H1 (cell line): ENCODE measurements at places on chromosomes 5 and 9. TPM values are rescaled to one million over a fixed set of nuclear protein-coding genes. Genes with fewer than 3 reads are reported as not detected.

CMYA5 gene
- total RNA-seq = 0.65 and 0.95 TPM in 2 replicates

BHMT2 gene
- total RNA-seq = not detected in 2 replicates

GRCh38 chr5:144844086-144844485 lies 673.4 kb downstream of the KCTD16 start:
- no peak for DNase-seq
- H3K36me3 ChIP-seq = no peaks in the 10 kb centered on the region
- H3K27me3 ChIP-seq = no peaks in the 10 kb centered on the region
- no peaks in the 10 kb centered on the region; the same call in 1 of the 2 replicates for H3K4me1 ChIP-seq

DNA sequence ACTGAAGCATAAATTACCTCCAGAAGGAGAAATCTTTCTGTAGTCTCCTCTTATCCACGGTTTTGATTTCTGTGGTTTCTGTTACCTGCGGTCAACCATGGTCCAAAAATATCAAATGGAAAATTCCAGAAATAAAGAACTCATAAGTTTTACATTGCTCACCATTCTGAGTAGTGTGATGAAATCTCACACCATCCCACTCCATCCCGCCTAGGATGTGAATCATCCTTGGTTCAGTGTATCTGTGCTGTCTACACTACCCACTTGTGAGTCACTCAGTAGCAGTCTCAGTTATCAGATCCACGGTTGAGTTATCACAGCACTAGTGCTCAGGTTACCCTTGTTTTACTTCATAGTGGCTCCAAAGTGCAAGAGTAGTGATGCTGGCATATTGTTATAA lies 371.2 kb downstream of the NFIB start:
- no peak overlapping the region for H3K4me3 ChIP-seq
- H3K27me3 ChIP-seq = no peaks in the 10 kb centered on the region
- H3K4me1 ChIP-seq = no peaks in the 10 kb centered on the region
- no peak for DNase-seq

DNA sequence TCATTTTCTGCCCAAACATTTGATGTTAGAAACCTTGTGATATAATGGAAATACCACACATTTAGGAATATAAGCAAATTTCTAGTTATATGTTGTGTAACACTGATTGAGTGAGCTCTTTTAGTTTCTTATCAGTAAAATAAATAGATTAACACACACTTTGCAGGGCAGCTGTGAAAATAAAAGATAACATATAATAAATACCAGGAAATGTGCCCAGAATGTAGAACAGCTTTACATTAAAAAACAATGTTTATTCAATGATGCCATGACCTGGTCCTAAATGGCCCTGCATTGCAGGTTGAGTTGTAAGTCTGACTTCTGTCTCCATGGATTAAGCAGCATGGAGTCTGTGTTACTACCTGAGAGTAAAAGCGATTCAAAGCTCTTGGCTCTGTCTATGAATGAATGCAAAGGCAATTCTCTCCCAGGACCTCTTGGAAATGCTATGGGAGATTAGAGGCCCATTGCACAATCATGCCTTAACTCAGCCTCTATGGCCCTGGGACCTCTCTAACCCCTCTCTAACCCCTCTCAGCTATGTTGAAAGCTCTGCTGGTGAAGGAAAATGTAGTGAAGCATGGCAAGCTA lies 296.0 kb upstream of the ACTBL2 start:
- H3K27ac ChIP-seq = no peak overlapping the region
- no peaks in the 10 kb centered on the region for H3K36me3 ChIP-seq
- no peaks in the 10 kb centered on the region for H3K27me3 ChIP-seq
- H3K4me1 ChIP-seq = no peaks in the 10 kb centered on the region
- no peak for DNase-seq

DNA sequence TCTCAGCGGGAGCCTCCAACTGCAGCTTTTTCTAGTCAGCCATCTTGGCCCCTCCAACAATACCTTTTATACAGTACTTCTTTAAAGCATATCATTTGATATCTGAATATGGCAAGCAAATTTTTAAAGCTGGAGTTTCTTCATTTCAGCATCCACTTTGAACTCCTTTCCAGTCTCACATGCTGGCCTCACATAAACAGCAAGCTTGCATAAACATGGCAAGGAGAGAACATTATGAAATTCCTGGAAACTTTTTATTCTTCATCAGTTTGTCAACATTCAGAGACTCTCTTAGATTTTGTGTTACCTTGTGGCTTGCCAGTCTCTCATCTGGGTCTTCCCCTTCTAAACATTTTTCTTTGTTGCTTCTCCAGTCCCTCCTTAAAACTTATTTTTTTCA lies 745.3 kb downstream of the NR2F1-AS1 start:
- no peak overlapping the region for H3K4me3 ChIP-seq
- H3K36me3 ChIP-seq = no peaks in the 10 kb centered on the region
- no peaks in the 10 kb centered on the region for H3K27me3 ChIP-seq
- no peak overlapping the region for H3K27ac ChIP-seq
- DNase-seq = no peak

DNA sequence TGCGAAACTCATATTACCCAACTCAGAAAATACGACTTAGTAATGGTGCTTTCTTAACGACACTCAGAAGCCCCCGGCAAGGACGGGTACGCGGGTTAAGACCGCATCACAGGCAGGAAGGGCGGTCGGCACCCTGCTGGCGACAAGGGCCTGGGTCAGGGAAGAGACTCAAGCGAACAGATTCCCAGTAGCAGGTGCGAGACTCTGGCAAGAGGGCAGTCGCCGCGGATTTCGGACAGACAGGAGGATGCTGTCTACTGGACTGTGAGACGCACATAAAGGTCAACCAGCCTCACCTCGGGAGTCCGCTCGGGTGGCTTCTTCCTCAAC lies 398 bp downstream of the RAPGEF6 start:
- DNase-seq = peak; percentile 75
- no peaks in the 10 kb centered on the region for H3K4me1 ChIP-seq
- H3K27me3 ChIP-seq = no peaks in the 10 kb centered on the region
- H3K36me3 ChIP-seq = no peaks in the 10 kb centered on the region
- H3K4me3 ChIP-seq = peak overlapping the region; percentile 97
